Kidney (tissue), 22 donors: ENCODE measurements at places on chromosomes 5 and 9. TPM values are rescaled to one million over a fixed set of nuclear protein-coding genes. Genes with fewer than 3 reads are reported as not detected.
A peak's percentile ranks its signal among the peaks of the same experiment; 100 is the strongest.

The PCDHGA9 gene
- total RNA-seq, result 7.6 TPM

DNA sequence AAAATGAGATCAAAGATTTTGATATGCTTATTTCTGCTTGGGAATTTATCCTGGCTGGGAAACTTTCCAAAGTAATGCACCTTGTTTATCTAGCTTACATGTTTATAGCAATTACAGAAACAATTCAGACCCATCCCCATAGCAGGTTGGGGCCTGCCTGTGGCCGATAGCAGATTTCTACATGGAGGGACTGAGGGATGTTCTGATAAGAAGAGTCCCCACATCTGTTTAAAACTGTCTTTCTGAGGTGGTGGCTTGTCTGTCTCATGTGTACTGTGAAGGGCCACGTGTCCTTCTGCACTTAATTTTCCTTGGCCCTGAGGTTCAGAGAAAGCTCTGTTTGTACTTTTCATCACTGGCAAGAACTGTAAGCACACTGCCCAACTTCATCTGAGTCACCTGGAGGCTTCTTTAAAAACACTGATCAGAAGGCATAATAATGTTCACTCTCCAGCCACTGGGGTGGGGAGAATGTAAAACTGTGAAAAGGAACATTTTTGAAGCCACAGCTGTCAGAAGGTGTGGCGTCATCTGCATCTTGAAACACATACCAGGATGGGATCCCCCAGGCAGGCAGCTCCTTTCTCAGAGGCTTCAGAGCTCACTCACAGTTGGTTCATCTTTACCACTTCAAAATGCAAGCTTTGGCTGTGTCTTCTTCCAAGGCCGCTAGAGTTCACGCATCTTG, 80.3 kb downstream of the MAP1B start:
- DNase-seq, result no peak

The PRPF4 gene
- total RNA-seq, result 20.0 TPM

- no peak for DNase-seq
These were observed 165.1 kb downstream of the FBXO4 start for GRCh38 chr5:42090162-42090561.

The ANKRD20A1 gene
- total RNA-seq, result 4.2 TPM

DNA sequence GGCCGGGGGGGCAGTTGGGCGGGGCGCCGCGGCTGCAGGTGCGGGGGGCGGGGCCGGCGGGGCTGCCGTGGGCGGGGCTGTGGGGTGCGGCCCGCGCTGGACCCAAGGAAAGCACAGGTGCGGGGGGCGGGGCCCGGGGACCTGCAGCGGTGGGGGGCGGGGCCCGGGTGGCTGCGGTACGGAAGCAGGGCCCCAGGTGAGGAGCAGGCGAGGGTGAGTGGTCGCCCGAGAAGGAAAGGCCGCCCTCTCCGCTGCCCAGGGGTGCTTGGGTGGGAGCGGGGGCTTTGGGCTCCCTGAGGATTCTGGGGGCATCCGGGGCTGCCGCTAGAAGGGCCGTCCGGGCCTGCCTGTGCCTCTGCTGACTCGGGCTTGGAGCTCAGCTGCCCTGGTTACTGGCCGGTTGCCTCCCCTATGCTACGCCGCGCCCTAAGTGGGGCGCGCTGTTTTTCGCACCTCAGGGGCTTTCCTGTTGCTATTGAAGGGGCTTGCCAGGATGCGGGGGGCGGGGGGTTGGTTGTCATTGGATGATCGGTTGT, 767 bp downstream of the RALGPS1 start:
- peak; percentile 61 for DNase-seq

The POU5F2 gene
- 1.8 TPM for total RNA-seq

The TERT gene
- 0.91 TPM for total RNA-seq

GRCh38 chr5:91095313-91095712, 287.8 kb downstream of the ARRDC3 start:
- DNase-seq, result no peak

GRCh38 chr5:82018462-82018861, 46.6 kb downstream of the ATG10 start:
- DNase-seq, result no peak

The BAAT gene
- total RNA-seq, result 0.09 TPM
